Activated naive CD4-positive, alpha-beta T cell treated with anti-CD3 and anti-CD28 coated beads, Interleukin-2, amount 10 ng/mL, durations not matched to agents 7 days and 5 days (primary cell): ENCODE measurements at places on chromosomes 2 and 18.

GRCh38 chr18:33844232-33844631 lies 266.2 kb downstream of the ASXL3 start:
- DNase-seq, result no peak

DNA sequence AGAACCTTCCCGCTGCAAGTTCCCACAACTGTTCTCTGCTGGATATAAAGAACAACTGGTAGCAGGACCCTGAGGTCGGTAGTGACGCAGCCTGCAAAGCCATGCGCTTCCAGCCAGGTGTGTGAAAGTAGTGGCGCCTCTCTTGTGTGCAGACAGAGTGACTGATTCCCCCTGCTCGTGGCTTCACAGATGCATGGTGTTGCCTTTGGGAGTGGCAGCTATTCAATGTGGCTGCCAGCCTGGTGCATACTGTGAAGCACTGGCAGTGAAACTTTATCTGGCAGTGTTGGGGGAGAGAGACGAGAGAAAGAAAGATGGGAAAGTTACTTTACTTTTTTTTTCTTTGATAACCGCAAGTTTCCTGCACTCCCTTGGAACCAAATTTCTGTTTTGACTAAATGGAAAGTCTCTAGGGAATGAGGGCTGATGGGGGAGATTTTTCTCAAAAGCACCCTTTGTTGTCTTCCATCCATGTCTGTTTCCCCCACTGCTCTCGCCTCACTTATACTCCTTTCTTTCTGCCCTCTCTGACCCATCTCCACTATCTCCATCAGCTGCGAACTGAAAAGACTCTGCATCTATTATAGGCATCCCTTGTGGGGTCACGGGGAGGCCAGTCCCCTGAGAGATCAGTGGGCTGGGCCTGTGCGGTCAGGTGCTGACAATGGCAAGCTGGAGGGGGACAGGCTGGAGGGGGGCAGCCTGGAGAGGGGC lies 90.0 kb upstream of the TNP1 start:
- DNase-seq, result no peak

DNA sequence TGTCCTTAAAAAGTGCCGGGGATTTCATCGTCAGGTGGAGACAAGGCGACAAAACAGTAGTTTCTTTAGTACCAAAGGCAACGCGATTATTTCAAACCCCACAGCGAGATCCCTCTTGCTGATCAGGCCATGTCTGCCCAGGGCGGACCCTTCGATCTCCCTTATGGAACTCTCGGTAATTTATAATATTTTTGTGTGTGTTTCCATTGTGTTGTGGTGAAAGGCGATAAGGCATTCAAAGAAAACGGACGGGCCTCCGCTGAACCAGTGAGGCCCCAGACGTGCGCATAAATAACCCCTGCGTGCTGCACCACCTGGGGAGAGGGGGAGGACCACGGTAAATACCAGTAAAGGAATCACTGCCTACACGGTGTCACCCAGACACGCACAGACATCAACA lies 1.4 kb upstream of the GAD1 start:
- DNase-seq, result no peak

- no peak for DNase-seq
These were observed 818.7 kb downstream of the BCL11A start for GRCh38 chr2:59734743-59735142.

DNA sequence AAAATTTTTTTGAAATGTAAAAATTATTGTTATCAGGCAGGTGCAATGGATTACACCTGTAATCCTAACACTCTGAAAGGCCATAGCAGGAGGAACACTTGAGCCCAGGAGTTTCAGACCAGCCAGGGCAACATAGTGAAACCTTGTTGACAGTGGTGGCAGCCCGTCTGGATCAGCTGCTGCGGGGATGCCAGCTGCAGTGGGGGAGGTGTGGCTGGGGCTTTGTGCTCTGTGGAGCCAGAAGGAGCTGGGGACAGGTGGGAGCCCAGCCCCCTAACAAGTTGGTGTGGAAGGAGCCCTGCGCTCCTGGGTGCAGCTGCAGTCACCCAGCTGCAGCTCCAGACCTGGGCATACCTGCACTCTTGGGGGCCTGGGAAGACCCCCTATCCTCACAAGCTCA lies 182.4 kb upstream of the MC4R start:
- DNase-seq, result no peak

- no peak for DNase-seq
These were observed 156.4 kb downstream of the RDH14 start for GRCh38 chr2:18403921-18404522.

DNA sequence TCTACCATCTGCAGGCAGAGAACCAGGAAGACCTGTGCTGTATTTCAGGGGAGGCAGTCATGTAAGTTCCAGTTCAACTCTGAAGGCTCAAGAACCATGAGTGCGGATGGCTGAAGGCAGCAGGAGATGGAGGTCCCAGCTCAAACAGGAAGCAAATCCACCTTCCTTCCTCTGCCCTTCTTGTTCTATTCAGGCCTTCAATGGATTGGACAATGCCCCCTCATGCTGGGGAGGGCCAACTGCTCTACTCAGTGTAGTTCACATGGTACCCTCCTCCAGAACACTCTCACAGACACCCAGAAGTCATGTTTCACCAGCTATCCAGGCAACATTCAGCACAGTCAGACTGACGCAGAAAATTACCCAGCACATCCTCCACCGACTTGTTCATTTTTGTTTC lies 39.1 kb upstream of the RAB31 start:
- no peak for DNase-seq

GRCh38 chr2:7567646-7568045 lies 650.4 kb downstream of the RNF144A start:
- DNase-seq, result peak; percentile 74
